Hepatic stellate cell (primary cell): ENCODE measurements at places on chromosomes 5 and 9.

DNA sequence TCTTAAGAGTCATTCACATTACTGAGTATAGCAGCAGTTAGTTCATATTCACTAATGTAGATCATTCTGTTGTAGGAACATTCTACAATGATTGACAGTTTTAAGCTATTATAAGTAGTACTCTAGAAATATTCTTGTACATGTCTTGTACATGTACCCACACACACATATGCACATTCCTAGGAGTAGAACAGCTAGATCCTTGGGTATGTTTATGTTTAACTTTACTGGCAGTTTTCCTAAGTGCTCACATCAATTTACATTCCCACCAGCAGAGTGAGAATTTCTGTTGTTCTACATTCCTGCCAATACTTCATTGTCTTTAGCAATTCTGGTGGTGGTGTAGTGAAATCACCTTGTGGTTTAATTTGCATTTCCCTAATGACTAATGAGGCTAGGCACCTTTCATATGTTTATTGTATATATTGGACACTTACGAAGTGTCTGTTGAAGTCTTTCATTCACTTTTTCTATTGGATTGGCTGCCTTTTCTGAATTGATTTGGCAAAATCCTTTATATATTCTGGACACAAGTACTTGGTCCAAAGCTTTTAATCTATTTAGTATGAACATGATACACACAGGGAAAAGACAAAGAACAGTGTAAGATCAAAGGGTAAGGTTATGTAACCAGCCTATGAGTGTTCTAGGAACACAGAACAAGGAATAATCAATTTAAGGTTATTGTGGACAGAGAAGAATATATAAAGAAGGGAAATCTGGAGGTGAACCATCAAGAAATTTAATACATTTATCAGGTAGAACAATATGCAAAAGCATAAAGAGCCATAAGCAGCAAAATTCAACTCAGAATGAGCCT lies 95.6 kb downstream of the MLLT3 start:
- DNase-seq: no peak

- no peak for DNase-seq
Observed at GRCh38 chr5:68482199-68482598, 266.6 kb downstream of the PIK3R1 start.

DNA sequence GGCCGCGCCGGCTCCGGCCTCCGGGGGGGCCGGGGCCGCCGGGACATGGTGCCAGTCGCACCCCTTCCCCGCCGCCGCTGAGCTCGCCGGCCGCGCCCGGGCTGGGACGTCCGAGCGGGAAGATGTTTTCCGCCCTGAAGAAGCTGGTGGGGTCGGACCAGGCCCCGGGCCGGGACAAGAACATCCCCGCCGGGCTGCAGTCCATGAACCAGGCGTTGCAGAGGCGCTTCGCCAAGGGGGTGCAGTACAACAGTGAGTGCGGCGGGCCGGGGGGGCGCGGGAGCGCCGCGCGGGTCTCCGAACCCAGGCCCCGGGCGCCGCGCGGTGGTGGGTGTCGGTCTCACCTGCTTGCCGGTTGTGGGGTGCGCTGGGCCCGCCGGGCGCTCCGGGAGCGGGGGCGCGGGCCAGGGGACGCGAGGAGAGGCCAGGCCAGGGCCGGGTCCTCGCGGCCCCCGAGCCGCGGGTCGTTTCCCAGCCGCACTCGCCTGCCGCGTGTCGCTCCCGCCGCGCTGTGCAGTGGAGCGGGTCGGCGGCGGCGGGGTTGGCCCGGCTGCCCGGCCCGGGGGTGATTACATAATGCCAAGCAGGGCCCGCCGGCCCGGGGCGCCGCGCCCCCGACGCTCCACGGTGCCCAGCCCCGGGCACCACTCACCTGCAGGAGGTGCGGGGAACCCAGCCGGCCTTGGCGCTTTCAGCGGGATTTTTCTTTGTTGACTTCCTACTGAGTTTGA lies 492 bp downstream of the RABL6 start:
- peak; percentile 37 for DNase-seq

DNA sequence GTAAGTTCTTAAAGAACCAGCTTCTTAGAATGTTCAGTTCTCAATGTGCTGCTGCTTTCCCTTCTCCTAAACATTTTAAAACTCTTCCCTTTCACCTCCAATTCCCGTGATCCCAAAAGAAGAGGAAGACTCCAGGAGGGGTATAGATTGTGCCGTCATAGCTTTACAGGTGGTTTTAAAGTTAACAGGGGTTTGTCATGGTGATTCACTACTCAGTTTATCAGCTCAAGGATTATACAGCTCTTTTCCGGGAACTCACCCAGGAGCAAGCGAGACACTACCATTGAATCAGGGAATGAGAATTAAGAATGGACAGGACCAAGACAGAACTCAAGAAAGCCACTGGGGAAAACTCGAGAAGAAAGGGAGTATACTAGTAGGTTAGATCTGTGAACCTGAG lies 178.8 kb downstream of the NR3C1 start:
- no peak for DNase-seq

- DNase-seq: no peak
Observed at GRCh38 chr5:146721073-146721815, 157.3 kb downstream of the PPP2R2B start.

DNA sequence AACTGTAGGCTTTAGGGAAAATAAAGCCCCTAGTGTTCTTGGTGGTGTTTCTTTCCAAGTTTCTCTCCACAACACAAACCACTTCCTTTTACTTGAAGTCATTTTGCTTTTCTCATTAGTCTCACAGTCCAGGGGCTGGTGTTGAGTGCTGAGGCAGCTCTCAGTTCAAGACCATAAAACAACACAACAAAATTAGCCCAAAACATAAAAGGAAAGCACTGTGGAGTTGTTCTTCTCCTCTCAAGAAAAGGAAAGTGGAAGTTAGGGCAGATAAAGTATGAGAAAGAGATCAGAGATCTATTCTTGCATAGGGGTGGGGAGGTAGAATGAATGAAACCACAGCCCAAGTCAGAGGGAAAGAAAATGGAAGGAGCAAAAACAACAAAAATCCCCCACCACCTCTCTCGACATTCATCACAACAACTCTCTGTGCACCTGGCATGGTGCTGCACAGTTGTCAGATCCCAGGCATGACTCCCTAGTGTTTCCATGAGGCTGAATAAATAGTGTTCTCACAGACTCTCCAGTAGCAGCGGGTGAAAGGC lies 569.9 kb downstream of the RAB3C start:
- no peak for DNase-seq

GRCh38 chr5:60843936-60844905 lies at the start of gene ELOVL7:
Gene ELOVL7, minus strand, starts transcription at chr5:60844269. Its CDS starts 56,872 bp downstream, at chr5:60787397.
- peak; percentile 22 for DNase-seq
